ENCODE measurements at places on chromosomes 3 and 15. TPM values are rescaled to one million over a fixed set of nuclear protein-coding genes. Genes with fewer than 3 reads are reported as not detected.

- H3K4me3 ChIP-seq, result no peak overlapping the region
- H3K27ac ChIP-seq, result no peak overlapping the region
- H3K27me3 ChIP-seq, result no peaks in the 10 kb centered on the region
- DNase-seq, result no peak
- no peaks in the 10 kb centered on the region for H3K36me3 ChIP-seq
Measured at GRCh38 chr3:116166121-116166520, 279.2 kb downstream of the LSAMP start.

DNA sequence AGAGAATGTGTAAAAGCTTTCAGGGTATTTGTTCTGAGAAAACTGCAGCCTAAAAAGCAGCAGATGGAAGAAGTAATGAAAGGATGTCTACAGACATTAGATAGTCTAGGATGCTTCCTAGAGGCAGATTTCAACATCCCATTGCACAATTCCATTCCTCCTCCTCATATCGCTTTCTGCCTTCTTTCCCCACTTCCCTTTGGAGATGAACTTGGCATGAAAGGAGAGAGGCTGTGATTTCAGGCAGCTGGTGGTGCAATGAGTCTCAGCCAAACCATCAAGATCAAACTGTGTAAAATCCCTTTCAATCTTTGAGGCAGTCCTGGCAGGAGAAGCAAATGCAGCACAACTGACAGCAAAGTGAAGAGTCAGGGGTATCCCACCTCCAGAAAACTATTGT is 438.7 kb upstream of the KCNMB2 start:
- H3K4me3 ChIP-seq, result no peak overlapping the region
- H3K27ac ChIP-seq, result no peak overlapping the region
- DNase-seq, result no peak
- no peaks in the 10 kb centered on the region for H3K36me3 ChIP-seq

- no peaks in the 10 kb centered on the region for H3K27me3 ChIP-seq
- no peak overlapping the region for H3K27ac ChIP-seq
- H3K4me1 ChIP-seq, result no peaks in the 10 kb centered on the region
- no peaks in the 10 kb centered on the region for H3K36me3 ChIP-seq
Measured at GRCh38 chr3:64422192-64422591, 196.9 kb upstream of the PRICKLE2 start.

GRCh38 chr3:183844606-183845005 is 19.2 kb upstream of the MAP6D1 start:
- DNase-seq, result peak; percentile 15
- no peaks in the 10 kb centered on the region for H3K4me1 ChIP-seq
- no peak overlapping the region for H3K27ac ChIP-seq
- H3K36me3 ChIP-seq, result peaks cover 70% of the 10 kb centered on the region

DNA sequence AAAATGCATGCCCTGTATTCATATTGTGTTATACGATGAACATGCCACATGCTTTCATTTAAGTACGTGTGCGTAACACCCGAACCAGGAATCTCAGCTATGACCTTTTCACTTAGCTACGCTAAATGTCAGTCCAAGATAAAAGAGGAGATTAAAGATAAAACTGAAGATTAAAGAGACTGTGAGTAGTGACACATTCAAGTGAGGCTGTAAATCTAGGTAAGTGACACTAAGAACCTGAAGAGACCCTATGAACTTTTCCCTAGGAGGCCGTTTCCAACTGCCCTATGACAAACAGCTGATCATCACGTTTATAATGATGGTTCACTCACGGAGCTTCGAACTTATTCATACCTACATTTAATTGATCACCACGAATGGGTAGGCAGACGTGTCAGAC is 32.2 kb downstream of the TFRC start:
- no peak overlapping the region for H3K4me3 ChIP-seq
- DNase-seq, result no peak
- peaks cover 50% of the 10 kb centered on the region for H3K36me3 ChIP-seq
- H3K27ac ChIP-seq, result no peak overlapping the region
- H3K27me3 ChIP-seq, result no peaks in the 10 kb centered on the region
- peaks cover 11% of the 10 kb centered on the region for H3K4me1 ChIP-seq

Gene SNTN
- not detected for total RNA-seq

Gene TBL1XR1
- 62.5 TPM for total RNA-seq
